NCI-H524 (cell line): ENCODE measurements at places on chromosomes 1 and 21.

DNA sequence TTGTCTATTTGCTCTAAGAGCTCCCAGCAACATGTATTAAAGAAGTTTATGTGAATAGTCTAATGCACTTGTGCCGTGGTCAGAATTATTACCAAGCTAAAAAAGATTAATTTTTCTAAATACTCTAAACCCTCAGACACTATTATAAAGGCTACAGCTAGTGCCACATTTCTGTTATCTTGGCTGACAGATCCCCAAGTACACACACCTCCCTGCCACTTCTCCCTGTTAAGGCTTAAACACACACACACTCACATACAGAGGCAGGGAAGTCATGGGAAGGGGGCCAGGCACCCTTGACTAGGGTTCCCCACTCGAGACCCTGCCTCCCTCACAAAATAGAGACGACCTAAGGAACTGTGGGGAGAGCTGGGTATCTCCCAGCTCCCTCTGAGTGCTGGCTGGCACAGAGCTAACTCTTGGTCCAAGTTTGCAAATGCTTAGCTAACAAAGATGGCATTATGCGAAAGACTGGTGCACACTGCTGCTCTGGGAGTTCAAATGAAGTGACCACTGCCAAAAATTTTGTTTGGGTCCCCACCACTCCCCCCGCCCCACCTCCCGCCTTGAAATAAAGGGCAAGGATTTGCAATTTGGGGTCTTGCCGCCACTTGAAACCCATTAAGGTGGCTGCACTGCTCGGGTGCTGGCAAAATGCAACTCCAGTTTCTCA is 9.8 kb downstream of the SSBP3 start:
- no peak for DNase-seq

DNA sequence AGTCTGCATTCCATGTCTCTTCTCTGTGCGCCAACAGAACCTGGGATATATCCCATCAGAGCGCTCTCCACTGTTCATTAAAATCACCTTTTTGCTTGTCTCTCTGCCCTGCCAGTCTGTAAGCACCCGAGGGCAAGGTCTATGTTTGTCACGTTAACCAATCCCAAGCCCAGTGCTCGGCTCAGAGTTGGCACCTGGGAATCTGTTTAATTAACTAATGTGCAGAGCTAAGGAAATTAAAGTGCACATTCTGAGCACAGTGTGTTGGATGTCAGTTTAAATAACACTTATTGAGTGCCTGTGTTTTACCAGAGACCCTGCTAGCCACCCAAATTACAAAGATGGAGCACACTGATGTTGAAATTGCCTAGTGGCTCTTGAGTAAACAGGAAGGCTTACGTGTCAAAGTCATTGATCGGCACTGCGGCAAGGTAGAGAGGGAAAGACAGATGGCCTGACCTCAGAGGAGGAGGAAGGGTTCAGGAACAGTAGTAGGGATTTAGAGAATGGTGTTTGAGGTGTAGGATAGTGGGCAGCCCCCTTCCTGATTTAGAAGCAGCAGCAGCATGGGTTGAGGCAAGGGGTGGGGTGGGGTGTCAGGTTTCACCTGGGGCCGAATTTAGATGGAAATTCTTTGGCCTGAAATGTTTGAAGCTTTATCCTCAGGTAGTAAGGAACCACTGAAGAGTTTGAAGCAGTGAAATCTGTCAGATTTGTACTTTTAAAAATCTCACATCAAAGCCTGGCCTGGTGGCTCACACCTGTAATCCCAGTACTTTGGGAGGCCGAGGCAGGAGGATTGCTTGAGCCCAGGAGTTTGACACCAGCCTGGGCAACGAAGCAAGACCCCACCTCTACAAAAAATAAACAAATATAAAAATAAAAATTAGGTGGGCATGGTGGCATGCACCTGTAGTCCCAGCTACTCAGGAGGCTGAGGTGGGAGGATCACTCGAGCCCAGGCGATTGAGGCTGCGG is 7.7 kb downstream of the ARMH1 start:
- DNase-seq = peak; percentile 64

DNA sequence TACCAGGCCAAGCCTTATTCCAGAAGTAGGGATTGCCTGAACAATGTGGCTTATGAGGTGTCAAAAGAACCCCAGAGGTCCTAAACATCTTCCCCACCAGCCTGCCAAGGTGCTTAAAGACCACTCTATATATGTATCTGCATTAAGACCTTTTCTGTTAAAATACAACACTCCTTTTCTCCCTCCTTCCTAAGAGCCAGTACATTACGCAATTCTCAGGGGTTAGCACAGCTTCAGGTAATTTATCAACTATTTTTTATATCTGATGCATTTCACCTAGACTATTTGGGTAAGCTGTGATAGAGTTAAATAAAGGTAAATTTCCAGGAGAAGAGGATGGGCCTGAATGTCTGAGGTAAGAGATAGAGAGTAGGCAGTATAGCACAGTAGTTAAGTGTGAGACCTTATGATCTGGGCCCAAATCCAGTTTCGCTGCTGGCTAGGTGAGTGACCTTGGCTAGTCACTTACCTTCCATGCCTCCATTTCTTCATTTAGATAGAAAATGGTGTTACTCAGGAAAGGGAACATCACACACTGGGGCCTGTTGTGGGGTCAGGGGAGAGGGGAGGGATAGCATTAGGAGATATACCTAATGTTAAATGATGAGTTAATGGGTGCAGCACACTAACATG is 5.1 kb upstream of the CCN1 start:
- DNase-seq = no peak

DNA sequence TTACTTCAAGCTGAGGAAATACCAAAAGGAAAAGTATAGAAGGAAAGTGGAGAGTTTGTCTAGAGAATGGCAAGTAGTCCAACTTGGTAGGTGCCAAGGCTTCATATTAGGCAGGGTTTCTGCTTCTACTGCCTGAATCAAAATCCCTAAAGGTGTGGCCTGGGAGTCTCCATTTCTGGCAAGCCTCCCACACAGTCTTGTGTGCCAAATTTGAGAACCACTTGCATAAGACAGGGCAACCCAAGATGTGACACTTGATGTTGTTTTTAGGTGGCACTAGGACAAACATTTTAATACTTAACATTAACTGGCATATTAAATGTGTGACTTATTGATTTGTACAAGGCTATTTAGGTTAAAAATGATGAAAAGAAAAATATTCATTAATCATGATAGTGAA is 60.1 kb downstream of the ATG4C start:
- DNase-seq = no peak

GRCh38 chr1:67759692-67760029 is 73.6 kb downstream of the GNG12 start:
- DNase-seq = no peak

DNA sequence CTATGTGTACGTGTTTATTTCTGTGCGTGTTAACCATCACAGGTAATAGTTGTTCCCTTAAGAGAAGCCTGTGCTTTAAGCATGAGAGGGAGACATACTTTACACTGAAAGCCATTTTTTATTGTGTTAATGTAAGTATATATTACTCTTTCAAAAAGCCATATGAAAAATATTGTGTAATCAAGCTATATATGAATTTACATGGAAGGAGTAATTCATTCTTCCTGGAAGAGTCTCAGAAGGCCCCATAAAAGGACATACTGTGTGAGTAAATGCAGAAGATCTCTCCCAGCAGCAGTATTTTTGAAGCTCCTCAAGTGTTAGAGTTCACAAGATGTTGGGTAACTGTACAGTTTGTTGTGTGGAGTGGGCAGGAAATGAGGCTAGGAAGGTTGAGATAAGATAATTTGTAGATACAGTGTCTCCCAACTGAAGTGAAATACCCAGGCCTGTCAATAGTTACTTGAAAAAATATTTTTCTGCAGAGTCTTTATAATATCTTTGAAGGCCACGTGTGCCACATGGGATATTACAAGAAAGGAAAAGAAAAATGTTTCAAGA is 138.3 kb downstream of the PTGER3 start:
- DNase-seq = no peak

DNA sequence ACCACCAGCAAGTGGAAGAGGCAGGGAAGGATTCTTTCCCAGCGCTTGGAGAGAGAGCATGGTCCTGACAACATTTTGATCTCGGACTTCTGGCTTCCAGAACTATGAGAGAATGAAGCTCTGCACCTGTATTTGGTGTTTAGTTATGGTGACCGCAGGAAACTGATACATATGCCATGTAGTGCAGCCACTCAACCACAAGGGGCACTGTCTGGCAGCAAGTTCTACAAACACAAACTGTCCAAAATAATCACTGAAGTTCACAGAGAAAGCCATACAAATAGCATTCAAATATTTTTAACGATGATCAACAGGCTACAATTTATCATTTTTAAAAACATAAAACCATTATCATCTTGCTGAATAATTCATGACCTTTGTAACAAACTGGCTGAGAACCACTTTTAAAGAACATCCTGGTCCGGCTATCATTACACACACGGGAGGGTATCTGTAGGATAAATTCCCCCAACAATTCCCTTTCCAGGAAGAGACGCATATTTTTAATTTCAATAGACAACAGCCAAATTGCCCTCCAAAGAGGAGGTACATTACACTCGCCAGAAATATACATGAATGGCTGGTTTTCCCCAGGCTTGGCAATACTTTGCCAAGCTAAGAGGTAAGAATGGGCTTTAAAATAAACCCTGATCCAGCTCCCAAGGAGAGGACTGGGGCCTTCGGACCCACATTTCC is 9.2 kb upstream of the CBR3 start:
- DNase-seq = peak; percentile 52

DNA sequence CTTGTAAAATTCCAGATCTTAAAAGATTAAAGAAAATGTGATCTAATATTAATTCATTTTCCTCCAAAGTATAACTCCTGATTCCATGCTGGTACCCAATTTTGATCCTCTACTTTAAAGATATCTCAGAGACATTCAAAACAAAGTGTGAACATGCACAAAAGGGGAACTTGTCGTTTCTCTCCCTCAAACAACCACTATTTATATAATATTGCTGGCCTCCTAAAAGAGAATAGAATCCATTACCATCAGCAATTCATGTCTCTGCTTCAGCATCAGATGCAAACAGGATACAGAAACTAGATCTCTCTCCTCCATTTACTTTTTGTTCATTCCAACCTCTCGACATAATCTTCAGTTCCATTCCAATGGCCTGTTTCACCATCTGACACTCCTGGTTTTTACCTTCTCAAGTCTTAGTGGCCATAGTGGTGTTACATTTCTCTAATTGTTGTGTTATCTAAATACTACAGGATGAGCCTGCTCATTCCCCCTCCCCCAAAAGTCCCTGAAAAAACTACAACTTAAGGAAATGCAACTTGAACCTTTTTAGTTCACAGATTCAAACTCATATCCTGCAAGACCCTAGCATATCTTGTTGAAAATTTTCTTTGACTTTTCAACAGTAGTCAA is 4.1 kb downstream of the NRIP1 start:
- DNase-seq = peak; percentile 41

DNA sequence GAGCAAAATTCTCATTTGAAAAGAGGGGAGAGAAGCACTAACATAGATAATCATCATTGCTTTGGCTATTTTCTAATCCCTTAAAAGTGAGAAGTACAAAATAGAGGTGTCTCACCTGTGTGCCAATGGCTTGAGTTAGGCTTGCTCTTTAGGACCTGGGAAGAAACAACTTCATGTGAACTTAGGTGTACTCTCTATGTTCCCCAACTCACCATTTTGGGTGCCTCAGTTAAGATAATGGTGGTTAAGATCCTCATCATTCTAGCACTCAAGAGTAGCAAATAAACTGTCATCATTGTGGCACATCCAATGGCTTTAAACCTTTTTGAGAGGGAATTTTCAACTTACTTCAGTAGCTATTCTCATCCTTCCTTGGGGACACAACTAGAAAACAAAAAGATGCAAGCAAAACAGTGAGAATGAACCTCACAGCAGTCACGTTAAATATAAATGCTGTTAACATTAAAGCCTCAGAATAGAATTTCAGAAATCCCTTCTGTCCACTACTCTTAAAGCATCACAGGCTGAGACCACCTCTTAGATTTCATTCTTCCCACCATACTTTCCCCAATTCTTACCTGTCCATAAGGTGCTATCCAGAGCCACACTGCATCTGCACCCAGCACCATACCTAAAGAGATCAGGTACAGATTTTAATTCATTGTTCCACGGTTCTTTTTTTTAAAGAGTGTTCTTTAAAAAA is 1.2 kb downstream of the GAS5 start:
- DNase-seq = no peak

DNA sequence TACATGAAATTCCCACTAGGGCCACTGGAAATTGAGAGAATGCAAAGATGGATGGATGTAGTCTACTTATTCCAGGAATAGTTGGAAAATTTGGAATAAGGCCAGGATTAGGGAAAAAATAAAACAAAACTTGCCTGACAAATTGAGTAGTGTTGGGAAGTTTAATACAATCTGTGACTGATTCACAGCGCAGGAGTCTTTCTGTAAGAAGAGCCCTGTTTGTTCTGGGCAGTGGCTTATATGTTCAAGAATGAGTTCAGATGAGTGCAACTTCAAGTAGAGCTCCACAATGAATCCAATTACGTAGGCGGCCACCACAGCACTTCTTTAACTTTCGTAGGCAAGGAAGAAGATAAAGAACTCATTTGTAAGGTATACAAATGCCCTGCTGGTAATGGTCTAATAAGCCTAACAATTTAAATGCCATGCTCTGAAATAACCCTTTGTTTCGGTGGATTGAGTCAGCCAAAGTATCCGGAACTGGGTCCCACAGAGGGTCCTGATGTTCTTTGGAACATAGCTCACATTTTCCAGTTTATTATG is 47.1 kb upstream of the KCNE1 start:
- no peak for DNase-seq

GRCh38 chr1:48931506-48932192 is 155.0 kb upstream of the BEND5 start:
- no peak for DNase-seq

- no peak for DNase-seq
Observed at GRCh38 chr1:211334986-211335385, 8.4 kb downstream of the TRAF5 start.

GRCh38 chr1:114154963-114155322 is 1.3 kb upstream of the SYT6 start:
- peak; percentile 90 for DNase-seq

- no peak for DNase-seq
Observed at GRCh38 chr1:82567348-82567747, 766.6 kb downstream of the ADGRL2 start.

GRCh38 chr21:25557180-25557579 is 50.1 kb downstream of the MRPL39 start:
- no peak for DNase-seq

- no peak for DNase-seq
Observed at GRCh38 chr1:229869240-229869639, 197.8 kb upstream of the GALNT2 start.

GRCh38 chr1:15417059-15417934 is 7.6 kb downstream of the EFHD2 start:
- peak; percentile 52 for DNase-seq
